ENCODE measurements at places on chromosomes 12 and 14. TPM values are rescaled to one million over a fixed set of nuclear protein-coding genes. Genes with fewer than 3 reads are reported as not detected.

The PROX2 gene
- total RNA-seq = not detected

The ADGRD1 gene
- not detected for total RNA-seq

The KRT82 gene
- total RNA-seq = not detected

The MEG3 gene
- total RNA-seq = 32.5 TPM

The FZD10 gene
- total RNA-seq = not detected

The HSPB8 gene
- 12.9 TPM for total RNA-seq

The LIN7A gene
- total RNA-seq = 23.9 TPM

The CAPZA3 gene
- not detected for total RNA-seq

The TAS2R42 gene
- not detected for total RNA-seq

The CDH24 gene
- total RNA-seq = 3.6 TPM

The HOXC10 gene
- not detected for total RNA-seq

The NGB gene
- total RNA-seq = not detected

The VRTN gene
- not detected for total RNA-seq

The PIANP gene
- total RNA-seq = under 0.01 TPM

The ASPG gene
- total RNA-seq = not detected

The LRCOL1 gene
- 0.28 TPM for total RNA-seq

The TAS2R10 gene
- 0.36 TPM for total RNA-seq

The CCDC175 gene
- not detected for total RNA-seq

The CELA1 gene
- not detected for total RNA-seq

The LAG3 gene
- total RNA-seq = not detected

The TSPAN8 gene
- total RNA-seq = not detected

The MUCL1 gene
- not detected for total RNA-seq

The GZMB gene
- not detected for total RNA-seq

The ATP6V1D gene
- total RNA-seq = 113 TPM

The SRRM4 gene
- total RNA-seq = not detected

The NANOG gene
- total RNA-seq = not detected

The NFATC4 gene
- total RNA-seq = 15.6 TPM

The MYF5 gene
- total RNA-seq = not detected

The DTX1 gene
- not detected for total RNA-seq

The NTS gene
- not detected for total RNA-seq

The ZC2HC1C gene
- total RNA-seq = 0.54 TPM

The RNASE4 gene
- total RNA-seq = 8.1 TPM

The STK38L gene
- 15.3 TPM for total RNA-seq

The RPL41 gene
- total RNA-seq = 1,341 TPM

The MMP17 gene
- total RNA-seq = 1.4 TPM

The KERA gene
- not detected for total RNA-seq

The TMEM63C gene
- total RNA-seq = under 0.01 TPM

The KRT6C gene
- not detected for total RNA-seq

Measured in IMR-90 (cell line).